ENCODE measurements at places on chromosomes 16 and 17. TPM values are rescaled to one million over a fixed set of nuclear protein-coding genes. Genes with fewer than 3 reads are reported as not detected.

ZMYND15 gene
- total RNA-seq, result not detected

ZNF174 gene
- total RNA-seq, result 8.1 TPM

RRN3 gene
- 28.7 TPM for total RNA-seq

DNA sequence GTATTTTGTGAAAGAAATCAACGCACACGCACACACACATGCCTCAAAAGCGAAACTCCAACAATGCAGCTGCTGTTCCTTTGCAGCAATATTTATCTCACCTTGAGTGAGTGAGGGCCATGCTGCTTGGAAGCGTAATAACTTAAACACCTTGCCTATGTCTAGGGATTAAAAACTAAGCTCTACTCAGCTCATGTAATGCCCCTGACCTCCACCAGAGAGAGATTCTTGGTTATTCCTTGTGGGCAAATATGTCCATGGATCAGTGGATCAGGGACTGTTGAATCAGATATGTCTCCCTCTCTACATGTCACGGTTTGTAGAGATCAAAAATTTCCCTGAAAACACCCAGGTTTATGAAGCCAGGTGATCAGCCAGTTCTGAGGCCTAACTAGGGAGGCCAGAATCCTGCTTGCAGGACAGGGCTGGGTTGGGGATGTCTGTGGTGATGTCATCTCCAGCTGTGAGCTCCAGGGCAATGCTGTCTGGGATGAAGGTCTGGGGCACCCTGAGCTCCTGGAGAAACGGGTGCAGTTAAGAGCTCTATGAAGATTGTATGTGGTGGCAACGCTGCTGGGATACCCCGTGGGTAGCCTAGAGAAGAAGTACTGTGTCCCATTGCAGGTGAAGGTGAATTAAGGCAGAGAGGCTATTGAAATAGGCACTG is 149.4 kb downstream of the KCNJ12 start:
- no peak for DNase-seq

GRCh38 chr16:53689636-53690035 is 14.0 kb downstream of the RPGRIP1L start:
- DNase-seq, result no peak

DNA sequence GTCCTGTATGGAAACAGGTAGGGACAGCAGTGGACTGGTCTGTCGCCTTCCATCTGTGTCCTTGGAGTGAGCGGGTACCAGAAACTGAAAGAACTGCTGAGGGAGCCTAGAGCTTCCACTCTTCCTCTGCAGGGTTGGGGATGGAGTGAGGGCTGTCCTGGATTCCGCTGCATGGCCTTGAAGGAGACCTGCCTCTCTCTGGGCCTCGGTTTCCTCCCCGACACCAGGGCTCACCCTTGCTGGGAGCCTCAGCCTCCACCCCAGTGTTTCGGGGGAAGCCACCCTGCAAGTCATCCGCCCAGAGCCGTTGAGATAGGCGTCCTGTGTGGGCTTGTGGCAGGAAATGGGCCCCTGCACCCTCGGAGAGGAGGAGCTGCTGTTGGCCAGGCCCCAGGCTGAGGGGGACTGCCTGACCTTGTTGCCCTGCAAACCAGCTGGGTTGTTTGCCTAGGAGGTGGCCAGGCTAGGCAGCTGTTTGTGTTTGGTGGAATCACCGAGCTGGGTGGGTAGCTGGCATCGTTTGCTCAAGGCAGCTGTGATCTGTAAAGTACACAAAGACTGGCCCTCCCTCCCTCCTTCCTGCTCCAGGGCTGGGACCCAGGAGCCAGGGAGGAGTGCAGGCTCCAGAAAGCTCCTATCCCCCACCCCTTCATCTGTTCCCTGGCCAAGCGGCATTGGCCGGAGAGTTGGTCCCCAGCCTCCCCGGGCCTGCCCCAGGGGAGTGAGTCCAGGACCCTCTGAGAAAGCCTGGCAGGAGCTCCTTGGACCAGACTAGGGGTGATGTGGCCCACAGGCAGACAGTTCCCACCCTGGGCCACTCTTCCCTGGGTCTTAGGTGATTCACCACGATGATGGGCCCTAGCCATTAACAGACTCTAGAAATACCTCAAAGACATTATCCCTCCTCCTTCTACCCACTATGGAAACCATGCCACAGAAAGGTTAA is 1.3 kb downstream of the RAB37 start:
- DNase-seq, result no peak

DNA sequence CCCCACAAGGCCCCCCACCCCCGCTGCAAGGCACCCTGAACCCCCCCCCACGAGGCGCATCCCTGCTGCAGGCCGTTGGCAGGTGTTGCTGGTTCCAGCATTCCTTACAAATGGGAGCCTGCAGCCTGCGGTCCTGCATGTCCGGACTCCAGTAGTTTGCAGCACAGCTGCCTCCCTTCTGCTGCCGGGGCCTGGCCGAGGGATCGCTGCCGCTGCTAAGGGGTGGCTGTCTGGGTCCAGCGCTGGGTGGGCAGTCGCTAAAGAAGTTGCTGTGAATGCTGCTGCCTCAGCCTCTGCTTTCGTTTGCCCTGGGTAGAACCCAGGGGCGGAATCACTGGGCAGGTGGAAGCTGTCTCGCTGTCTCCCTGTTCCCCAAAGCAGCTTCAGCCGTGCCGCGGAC is 11.8 kb downstream of the UTS2R start:
- DNase-seq, result no peak

DNA sequence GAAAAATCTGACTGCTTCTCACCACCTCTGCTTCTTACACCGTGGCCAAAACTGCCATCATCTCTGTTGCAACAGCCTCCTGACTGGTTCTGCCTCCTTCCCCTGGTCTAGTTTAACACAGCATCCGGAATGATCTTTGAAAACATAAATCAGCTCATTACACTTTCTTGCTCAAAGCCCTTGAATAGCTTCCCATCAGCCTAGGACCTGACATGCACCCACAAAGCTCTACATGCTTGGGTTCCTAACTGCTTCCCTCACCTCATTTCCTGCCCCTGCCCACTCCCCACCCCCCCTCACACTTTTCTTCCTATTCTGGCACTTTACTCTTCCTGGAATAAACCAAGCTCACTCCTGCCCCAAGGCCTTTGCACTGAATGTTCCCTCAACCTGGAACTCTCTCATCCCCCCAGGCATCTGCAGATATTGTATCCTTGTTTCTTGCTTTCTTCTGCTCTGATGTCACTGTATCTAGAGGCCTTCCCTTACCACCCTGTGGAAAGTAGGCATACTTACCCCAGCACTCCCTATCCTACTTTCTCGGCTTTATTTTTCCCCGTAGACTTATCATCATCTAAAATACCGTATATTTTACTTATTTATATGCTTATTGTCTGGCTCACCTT is 112.4 kb downstream of the FTO start:
- peak; percentile 56 for DNase-seq
